ENCODE measurements at places on chromosomes 4 and X.

DNA sequence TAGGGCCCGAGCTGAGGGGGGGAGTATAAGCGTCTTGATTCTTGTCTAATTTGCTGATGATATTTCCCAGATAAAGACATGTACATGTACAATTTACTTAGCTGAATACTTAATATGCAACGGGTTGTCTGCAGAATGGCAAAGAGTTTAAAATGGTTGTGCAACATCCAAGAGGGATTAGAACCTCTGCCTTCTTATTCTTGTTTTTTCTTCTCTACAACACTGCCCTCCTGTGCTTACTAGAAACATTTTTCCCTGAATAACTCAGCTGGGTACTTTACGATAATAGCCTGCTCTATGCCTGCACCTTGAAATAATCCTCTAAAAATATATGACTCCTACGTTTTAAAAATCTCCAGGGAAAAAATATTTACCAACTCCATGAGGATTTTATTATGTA, 41.8 kb downstream of the INTS12 start:
- DNase-seq = no peak

- no peak for DNase-seq
These were observed 19.0 kb downstream of the TMEM47 start for GRCh38 chrX:34638116-34638515.

GRCh38 chr4:45064741-45065140, 338.4 kb upstream of the GNPDA2 start:
- DNase-seq = no peak

DNA sequence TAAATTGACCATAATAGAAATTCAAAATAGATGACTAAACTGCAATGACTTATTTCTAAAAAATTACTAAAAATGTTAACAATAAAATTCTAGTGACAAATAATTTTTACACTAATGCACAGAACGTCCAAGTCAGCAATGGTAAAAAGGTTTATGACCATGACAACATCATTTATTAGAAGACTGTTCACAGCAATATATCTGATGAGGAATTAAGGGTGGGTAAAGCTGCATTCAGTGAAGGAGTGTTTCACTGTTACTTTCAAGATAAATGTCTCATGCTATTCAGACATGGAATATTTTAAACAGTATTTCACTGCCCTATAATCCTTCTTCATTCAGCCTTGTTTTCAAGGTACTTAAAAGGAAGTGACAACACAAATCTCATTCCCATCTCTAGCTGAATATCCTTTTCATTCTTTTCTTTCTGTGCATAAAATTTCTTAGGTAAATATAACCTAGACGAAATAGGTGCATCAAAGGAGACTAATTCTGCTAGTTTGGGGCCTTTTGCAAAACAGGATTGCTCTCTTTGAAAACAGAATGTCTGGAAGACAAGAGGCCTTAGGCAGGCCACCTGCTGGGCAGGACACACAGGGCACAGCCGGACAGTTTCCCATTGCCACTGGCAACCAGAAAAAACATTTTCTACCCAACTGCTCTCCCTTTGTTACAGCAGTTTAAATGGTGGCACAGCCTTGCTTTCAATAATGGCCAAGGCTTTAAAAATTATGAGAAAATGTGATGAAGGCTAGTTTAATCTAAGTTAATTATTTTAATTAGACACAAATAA, 600.3 kb downstream of the SPRY1 start:
- no peak for DNase-seq

DNA sequence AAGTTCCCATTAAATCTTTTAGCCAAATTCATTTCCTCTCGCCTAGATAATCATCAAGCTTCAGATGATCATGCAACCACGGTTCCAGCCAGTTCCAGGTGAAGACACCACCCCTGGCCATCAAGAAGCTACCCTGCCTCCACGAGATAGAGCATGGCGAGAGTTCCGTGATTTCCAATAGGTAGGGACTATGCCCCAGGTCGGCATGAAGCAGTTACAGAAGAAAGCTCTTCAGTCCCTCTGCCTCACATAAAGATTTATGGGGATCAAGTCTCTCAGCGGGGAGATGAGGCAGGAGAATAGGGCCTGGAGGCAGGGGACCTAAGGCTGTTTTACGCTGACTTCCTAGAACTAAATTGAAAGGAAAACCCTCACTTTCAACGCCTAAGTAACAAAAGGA, 183.9 kb downstream of the OR13H1 start:
- DNase-seq = no peak

Measured in activated CD4-positive, alpha-beta T cell treated with anti-CD3 and anti-CD28 coated beads, Interleukin-2, amount 50 U/mL, for 24 hours (primary cell).